Left cardiac atrium (tissue), 4 donors: ENCODE measurements at places on chromosomes 2 and 18. TPM values are rescaled to one million over a fixed set of nuclear protein-coding genes. Genes with fewer than 3 reads are reported as not detected.
A peak's percentile ranks its signal among the peaks of the same experiment; 100 is the strongest.

Gene CYP1B1
- total RNA-seq: 46.1 TPM

Gene APLF
- 4.6 TPM for total RNA-seq

Gene DUSP19
- 10.5 TPM for total RNA-seq

Gene CPLX4
- not detected for total RNA-seq

Gene NEURL3
- total RNA-seq: 0.31 TPM

Gene CYP26B1
- total RNA-seq: 8.5 TPM

Gene ZNF521
- total RNA-seq: 29.4 TPM

Gene PXDN
- 46.0 TPM for total RNA-seq

Gene PCARE
- 0.58 TPM for total RNA-seq

Gene CDH2
- total RNA-seq: 110 TPM

Gene HS1BP3
- 21.4 TPM for total RNA-seq

GRCh38 chr18:76547296-76547695 is 52.3 kb upstream of the ZNF516 start:
- DNase-seq: no peak

- no peak for DNase-seq
Observed at GRCh38 chr18:32302806-32303205, 113.0 kb downstream of the MEP1B start.

DNA sequence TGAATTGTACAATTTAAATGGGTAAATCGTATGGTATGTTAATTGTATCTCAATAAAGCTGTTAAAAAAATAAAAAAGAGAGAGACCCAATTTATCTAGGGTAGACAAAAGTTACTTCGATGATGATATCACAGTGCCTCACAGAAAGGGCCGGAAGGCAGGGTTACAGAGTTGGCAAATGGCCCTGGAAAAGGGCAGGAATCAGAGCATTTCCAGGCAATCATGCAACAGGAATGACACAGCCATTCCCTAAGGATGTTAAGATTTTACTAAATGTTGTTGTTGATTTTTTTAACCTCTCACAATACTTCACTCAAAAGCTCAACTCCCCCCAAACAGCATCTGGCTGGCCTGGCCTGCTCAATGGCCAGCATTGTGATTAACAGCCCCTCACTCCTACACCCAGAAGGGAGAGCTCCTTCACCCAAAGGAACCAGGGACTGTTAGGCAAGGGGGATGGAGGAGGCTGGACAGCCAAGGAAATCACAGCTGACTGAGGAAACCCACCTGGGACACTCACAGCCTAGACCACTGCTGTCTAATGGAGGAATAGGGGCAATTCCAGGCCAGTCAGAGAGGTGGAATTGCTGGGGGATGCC is 7.7 kb upstream of the SP100 start:
- DNase-seq: peak; percentile 77

GRCh38 chr2:178205853-178206521 is 11.7 kb downstream of the OSBPL6 start:
- DNase-seq: no peak

DNA sequence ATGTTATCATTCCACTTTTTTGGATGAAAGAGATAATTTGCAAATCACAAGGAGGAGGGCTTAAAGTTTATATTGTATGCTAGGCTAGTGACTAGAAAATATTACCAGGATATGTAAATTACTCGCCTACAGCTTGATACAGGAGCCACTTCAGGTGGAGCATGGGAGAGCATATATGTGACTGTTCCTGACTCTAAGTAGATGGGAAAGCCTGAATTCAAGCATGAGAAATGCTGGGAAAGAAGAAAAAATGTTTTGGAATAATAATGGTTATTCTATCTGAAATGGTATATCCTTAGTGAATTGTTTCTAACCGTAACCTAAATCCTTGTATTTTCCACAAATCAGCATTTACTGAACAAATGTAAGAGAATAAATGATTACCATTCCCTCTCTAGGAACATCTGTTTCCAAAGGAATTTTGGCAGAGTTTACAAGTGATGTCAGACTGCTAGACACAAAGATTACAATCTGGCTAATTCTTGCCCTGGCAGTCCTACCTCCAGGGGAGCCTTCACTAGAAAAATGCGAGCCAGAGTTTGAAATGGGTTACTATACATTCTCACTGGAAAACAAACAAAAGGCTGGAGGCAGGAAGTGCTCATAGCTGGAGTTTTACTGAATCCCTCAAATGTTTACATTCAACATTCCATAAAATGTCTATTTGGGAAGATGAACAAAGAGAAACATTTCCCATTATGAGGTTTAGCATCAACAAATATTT is 129.4 kb upstream of the MAPRE2 start:
- DNase-seq: no peak

DNA sequence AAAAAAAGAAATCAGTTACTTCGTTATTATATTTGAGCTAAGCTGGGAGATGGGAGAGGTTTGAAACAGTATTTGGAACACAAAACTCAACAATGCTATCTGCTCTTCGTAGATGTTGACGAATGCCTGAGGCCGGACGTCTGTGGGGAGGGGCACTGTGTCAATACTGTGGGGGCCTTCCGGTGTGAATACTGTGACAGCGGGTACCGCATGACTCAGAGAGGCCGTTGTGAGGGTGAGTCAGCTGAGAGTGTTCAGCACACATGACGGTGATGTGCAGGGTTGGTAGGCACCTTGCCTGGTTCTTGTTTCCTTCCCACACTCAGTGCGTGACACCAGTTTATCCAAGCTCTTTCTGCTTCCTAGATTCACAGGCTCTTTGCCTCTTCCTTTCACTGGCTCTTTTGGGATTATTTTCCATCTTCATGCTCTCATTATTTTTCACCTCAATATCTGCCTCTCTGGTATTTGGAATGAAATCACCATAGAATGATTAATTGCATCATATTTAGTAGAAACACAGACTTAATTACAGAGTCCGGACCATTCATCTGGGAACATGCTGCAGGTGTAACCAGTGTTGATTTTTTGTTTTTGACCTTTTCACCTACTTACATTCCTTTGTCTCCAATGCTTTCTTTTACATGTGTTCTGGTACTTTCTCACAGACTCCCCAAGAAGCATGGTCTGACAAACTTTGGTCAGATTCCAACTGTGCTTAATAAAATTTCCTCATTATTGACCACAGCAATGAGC is 200.6 kb upstream of the RASGRP3 start:
- peak; percentile 75 for DNase-seq

DNA sequence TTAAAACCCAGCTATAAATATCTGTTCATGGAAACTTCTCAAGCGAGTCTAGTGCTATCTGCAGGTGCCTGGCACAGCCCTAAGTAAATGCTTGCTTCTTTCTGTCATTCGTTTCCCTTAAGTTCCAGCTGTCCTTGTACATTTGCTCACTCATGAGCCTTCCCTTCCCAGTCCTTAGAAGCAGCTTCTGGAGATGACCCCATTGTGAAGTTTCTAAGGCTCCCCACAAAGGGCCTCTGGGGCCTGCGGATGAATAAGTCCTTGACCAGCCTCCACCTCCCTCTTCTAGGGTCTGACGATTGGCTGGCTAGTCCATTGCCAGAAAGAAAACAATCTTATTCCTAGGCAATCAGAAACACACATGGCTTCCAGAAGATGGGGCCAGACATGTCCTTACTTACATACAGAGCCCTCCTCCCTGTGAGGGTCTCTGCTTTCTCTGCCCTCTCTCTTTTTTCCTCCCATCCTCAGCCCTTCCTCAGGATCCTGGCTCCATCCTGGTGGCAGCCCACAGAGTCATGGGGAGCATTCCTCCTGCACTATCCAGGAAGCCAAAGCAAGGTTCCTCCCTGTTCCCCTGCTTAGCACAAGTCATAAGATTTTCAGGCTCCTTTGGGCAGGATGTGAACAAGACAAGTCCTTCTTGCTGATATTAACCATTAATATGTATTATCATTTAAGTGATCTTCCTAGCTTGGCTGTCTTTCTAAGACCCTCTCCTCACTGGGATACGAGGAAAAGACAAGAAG is 87.3 kb downstream of the TNFRSF11A start:
- DNase-seq: no peak

DNA sequence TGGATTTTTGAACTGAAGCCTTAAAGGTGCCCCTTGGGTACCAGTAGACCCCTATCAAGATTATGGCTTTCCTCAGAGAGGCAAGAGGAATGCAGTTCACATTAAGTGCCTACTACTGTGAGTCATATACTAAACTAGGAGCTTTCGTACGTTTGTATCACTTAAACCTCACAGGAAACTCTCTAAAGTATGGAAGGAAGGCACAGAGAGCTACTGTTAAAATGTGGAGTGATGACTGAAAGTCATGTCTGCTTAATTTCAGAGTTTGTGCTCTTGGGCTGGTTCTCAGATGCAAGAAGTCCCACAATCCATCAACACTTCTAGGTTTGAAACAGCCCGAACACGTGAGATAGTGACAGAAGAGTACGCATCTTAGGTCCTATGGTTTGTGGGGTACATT is 4.7 kb downstream of the PLCL1 start:
- DNase-seq: no peak

DNA sequence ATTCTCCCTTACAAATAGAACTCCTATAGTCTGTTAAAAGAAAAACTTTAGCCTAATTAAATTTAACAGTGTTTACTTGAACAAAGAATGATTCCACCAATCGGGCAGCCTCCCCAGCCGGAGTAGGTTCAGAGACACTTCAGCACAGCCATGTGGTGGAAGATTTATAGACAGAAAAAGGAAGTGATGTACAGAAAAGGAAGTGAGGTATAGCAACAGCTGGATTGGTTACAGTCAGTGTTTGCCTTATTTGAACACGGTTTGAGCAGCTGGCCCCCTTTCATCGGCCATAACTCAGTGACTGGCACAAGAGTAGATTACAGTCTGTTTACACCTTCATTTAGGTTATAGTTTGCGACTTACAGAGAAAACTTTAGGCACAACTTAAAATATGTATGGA is 2.1 kb upstream of the SKA1 start:
- no peak for DNase-seq

DNA sequence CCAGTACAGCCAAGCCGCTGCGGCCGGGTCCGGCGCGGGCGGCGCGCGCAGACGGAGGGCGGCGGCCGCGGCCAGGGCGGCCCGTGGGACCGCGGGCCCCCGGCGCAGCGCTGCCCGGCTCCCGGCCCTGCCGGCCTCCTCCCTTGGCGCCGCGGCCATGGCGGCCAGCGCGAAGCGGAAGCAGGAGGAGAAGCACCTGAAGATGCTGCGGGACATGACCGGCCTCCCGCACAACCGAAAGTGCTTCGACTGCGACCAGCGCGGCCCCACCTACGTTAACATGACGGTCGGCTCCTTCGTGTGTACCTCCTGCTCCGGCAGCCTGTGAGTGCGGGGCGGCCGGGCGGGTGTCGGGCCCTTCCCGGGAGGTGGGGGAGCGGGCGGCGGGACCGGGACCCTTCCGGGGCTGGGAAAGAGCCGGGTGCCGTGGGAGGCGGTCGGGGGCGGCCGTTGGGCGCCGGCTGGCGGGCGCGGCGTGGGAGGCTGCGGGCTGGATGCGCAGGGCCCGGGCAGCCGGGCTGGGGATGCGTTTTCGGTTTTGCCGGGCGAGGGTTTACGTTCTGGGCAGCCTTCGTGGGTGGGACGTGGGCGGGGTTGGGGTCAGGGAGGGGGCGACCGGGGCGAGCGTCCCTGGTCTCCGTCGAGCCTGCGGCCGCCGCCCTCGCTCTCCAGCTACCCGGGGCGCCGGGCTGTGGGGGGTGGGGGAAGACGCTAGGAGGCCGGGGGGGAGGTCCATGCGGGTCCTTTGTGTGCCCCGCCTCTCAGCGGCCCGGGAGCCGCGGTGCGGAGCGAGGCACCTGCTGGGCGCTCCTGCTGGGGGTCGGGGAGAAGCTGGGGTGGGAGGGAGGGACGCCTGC is 537 bp downstream of the AGFG1 start:
- DNase-seq: peak; percentile 65

- no peak for DNase-seq
Observed at GRCh38 chr2:239601880-239602279, 201.1 kb upstream of the HDAC4 start.

- DNase-seq: peak; percentile 51
Observed at GRCh38 chr2:98730053-98730706, 752 bp downstream of the MGAT4A start.

- no peak for DNase-seq
Observed at GRCh38 chr2:84880645-84881521, at the start of gene TRABD2A. Gene TRABD2A (minus strand): TSS chr2:84881084. CDS start chr2:84881039, 45 bp downstream.

- no peak for DNase-seq
Observed at GRCh38 chr2:65658881-65659280, 226.5 kb upstream of the SPRED2 start.

DNA sequence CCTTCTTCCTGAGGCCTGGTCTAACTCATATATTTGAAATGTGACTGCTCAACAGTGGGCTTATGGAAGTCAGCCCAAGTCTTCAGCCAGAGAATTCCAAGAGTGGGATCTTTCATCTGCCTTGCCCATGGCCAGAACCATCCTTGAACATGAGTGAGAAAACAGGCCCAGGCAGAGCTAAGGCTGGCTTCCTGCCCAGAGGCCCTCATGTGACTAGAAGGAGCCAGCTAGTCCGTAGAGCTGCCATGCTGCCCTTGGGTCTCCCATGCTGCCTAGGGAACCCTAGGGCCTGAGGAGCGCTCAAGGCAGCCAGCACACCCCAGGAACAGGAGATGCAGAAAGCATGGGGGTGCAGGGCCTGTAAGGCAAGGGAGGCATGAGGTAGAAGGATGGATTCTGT is 203.6 kb downstream of the FHOD3 start:
- no peak for DNase-seq

DNA sequence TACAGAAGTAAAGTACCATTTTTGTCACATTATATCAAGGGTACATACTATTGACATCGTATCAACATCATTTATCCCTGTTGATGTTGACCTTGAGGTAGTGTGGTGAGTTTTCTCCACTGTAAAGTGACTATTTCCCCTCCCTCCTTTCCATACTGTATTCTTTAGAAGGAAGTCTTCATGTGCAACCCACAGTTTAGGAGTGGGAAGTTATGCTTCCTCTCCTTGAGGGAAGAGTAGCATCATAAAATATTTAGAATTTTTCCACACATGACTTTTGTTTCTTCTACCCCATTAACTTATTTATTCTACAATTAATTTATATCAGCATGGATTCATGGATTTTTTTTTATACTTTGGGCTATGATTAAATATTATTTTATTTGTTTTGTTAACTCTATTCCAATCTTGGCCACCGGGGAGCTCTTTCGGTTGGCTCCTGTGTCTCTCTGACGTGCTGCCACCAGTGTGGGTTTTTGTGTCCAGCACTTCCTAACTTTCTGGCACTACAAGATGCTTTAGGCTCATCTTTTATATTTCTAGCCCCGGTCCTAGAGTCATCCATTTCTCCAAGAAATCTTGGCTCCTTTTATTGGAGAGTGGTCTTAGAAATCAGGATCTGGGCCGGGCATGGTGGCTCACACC is 19.0 kb downstream of the AQP12B start:
- DNase-seq: no peak

GRCh38 chr2:166239548-166239947 is 111.7 kb upstream of the SCN1A start:
- no peak for DNase-seq

DNA sequence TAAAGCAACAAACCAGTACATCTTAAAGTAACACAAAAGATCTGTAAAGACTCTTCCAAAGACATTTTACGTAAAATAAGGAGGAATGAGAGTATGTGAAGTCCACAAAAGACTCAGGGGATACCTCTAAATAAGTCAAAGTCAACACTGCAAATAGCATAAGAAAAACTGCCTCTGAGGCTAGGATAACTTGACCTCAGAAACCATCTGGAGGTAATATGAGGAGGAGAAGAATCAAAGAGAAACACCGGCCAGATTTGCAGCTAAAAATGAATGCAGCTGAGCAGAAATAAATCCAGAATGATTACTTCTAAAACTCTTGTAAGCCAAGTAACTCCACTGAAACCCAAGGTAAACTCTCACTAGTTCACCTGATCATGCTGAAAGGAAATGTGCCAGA is 52.2 kb upstream of the ERMN start:
- DNase-seq: no peak

- DNase-seq: no peak
Observed at GRCh38 chr2:237675316-237675715, 47.9 kb downstream of the LRRFIP1 start.

- DNase-seq: no peak
Observed at GRCh38 chr2:10990561-10991111, 78.9 kb downstream of the KCNF1 start.
